ENCODE measurements at places on chromosomes 4 and X.

DNA sequence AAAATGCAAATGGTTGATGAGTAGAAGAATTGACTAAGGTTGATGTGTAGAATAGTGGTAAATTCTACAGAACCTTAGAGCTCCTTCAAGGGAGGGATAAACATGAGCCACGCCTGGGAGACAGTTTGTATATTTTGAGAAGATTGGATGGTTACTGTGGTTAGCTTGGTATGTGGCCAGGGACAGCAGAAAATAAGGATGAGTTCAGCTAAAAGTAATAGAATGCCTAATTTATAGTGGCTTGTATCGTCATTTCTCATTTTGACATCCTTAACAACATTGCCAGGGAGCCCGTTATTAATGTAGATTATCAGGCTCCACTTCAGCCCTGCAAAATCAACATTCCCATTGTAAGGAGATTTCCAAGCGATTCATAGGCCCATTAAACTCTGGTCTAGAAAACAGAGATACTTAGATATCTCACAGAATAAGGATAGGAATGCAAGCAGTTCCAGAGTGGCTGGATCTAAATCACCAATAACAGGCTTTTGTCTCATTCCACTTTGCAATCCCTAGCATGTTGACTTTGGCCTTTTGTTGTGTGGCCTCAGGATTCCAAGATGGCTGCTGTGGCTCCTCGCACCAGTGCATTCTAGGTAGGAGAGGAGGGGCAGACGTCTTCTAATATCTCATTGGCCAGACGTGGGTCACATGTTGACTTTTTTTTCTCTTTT lies 6.4 kb upstream of the PTTG2 start:
- no peak for DNase-seq

DNA sequence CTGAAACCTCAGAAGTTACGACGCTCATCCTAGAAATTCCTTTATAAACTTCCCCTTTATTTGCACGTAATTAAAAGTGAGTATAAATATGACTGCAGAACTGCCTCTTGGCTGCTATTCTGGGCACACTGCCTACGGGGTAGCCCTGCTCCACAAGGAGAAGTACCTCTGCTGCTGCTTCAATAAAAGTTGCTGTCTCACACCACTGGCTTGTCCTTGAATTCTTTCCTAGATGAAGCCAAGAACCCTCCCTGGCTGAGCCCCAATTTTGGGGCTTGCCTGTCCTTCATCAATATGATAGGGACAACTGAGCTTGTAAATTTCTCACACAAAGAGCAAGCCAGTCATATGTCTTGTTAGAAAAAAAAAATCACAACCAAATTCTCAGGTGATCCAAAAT lies 115.8 kb downstream of the VEGFC start:
- DNase-seq, result no peak

DNA sequence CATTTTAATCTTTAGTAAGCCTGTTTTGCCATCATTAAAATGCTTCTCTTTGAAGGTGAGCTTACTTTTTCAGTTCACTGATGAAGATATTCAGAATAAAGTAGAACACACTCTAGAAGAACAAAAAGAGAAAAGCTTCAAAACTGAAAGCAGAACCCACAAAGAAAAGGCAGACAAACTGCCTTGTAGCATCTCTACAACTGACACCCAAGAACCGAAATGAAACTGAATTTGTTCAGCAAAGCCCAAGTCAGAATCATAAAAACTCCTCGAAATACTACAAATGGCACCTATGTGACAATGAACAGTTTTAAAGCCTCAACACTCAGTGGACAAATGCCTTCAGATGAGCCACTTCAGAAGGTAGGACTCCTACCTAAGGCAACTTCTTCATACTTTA lies 83.6 kb downstream of the MAML3 start:
- no peak for DNase-seq

- no peak for DNase-seq
These were observed 45.4 kb downstream of the CXorf58 start for GRCh38 chrX:23952984-23953907.

DNA sequence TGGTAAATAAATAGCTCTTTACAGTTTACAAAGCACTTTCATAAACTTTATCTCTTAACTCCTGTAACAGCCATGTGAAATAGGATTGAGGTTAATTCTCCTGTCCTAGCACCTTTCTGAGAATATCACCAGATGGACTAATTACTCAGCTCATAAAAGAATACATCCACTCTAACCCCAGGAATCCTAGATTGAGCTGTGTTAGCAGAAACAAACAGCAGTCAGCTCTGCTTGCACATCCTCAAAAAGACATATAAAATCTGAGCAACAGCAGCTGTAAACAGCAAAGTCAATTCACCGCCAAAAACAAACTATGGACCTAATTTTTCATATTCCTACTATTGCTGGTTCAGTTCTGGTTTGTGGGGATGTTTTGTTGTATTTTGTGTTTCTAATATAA lies 182.8 kb downstream of the QDPR start:
- no peak for DNase-seq

DNA sequence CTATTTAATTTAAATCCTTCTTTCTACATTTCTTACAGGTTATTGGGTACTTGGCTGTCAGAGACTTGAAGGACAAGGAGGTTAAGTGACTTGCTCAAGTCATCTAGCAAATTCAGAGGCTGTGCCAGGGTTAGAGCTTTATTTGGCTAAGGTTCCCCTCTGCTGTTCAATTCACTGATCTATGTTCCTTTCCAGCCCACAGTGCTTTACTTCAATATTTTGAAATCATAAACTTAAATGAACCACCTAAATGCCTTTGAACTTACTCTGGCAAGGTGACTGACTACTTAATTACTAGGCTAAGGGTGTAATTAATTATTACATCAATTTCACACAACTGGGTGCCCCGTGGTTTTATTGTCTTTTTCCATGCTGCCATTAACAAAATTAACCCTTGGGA lies 288.7 kb downstream of the CAMK2D start:
- no peak for DNase-seq

DNA sequence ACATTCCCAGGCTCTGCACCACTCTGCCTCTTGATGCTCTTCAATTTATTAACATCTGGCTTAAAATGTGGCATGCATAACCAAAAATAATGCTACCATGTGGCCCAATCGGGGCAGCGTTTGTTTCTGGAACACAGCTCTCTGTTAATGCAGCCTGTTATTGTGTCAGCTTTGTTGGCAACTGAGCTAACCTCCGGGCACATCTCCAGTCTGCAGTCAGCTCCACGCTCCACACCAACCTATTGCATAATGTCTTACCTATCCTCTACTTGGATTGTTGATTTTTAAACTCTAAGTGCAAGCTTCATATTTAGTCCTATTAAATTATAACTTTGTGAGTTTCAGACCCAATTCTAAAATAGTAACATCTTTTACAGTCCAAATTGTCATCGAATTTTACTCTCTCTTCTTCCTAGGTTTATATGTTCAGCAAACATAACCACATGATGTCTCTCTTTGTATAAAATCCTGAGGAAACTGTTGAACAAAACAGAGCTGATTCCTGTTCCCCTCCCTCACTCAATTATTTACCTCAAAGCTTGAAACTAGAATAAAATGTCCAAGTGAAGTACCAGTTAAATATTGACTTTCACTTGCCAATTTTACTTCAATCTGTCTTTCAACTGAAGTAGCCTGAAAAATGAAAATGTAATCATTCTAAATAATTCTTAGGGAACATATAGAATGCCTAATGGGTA lies 92.2 kb upstream of the RAPGEF2 start:
- peak; percentile 20 for DNase-seq

- no peak for DNase-seq
These were observed 101.1 kb upstream of the PRR32 start for GRCh38 chrX:126718440-126718839.

DNA sequence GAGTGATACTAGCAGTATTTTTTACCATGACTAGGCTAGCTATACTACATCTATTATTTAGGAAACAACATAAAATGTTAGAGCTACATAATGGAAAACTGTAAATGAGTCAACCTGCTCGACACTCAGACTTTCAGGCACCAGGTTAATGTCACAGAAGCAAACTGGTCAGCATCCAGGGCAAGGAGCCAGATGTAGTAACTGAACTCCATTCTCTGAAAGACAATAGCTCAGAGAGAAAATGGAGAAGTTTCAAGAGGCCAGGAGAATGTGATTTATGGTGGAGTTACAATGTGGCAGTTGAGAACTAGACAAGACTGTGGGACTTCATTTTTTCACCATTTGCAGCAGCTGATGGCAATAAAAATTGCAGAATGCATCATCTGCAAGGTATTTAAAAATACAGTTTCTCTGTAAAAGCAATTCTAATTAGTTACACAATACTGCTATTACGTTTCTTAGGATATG lies 342.7 kb upstream of the PABPC4L start:
- DNase-seq, result no peak

GRCh38 chrX:147917700-147918695 lies 6.3 kb downstream of the FMR1 start:
- DNase-seq, result no peak

DNA sequence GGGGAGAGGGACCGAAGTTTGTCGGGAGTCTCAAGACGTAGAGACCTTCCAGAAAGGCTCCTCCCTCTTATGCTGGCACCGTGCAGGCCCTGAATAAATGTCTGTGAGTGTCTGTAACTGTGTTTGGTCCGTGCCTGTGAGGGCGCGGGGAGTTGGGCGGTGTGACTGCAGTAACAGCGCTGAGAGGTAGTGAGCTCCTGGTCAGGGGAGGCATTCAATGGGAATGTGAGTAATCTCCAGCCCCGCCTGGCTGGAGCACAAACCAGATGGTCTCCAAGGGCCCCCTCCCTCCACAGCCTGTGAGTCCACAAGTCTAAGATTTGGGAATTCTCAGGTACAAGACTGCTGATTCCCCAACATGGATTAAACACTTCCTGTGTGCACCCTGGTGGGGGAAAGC lies 100.0 kb downstream of the HMX1 start:
- no peak for DNase-seq

Measured in amygdala (tissue), 56 donors.